ENCODE measurements at places on chromosomes 7 and 10.

DNA sequence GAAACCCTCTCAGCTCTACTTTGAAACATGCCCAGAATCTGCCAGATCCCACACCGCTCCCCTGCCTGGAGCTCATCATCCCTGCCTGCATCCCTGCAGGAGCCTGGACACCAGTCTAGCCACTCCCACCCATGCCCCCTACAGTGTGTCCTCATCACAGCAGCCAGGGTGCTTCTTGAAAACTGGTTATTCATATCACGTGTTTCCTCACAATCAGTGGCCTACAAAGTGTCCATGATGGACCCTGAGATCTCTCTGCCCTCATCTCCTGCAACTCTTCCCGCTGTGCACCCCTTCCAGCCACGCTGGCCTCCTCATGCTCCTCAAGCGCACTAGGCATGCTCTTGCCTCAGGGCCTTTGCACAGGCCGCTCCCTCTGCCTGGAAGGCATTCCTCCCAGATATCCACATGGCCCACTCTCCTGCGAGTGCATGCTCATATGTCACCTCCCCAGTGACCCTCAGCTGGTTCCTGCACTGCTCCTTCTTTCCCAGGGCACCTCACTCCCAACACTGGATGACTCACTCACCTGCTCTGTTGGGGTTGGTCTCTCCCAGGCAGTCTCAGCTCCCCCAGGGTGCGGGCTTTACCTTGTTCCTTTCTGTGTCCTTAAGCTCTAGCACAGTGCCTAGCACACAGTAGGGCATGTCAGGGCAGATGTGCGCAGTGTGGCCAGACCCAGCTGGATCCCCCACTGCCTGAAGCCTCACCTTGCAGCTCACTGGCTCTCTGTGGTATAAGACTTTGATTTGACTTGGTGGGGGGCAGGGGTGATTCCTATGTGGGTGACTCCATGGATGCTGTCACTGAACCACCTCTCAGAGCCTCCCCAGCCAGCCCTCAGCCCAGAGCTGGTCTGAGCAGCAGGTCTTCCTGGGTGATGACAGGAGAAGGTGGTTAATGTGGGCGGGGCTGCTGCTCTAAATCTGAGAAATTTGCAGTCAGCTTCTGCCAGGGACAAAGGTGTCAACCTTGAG is 37.3 kb downstream of the CDH23 start:
- no peak for DNase-seq

- no peak for DNase-seq
Observed at GRCh38 chr10:70885481-70885880, 2.9 kb downstream of the PCBD1 start.

DNA sequence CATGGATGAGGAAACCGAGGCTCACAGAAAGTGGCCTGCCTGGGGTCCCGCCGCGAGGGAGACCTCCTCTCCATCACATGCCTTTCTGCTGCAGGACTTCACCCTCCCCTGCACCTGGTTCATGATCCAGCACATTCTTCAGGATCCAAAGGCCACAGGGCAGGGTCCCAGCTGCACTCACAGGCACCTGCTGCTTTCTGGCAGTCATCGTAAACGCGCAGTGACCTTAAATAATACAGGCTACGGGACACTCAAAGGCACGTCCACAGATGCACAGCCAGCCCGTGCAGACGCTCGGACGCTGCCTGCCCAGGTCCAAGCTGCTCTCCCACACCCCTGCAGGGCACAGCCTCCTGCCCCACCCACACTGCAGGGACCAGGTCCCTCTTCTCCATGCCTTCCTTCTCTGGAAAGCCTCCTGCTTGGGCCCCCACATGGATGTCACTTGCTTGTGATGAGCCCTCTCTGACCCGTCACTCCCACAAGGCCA is 49.9 kb downstream of the CALML3 start:
- no peak for DNase-seq

- DNase-seq, result no peak
Observed at GRCh38 chr7:30468041-30468440, 10.5 kb downstream of the NOD1 start.

GRCh38 chr10:30433306-30433729 is 666 bp upstream of the MAP3K8 start:
- peak; percentile 83 for DNase-seq

Data from right hindlimb (tissue), 1 donor.